ENCODE measurements at places on chromosomes 3 and 15.

- DNase-seq: no peak
These were observed 9.9 kb downstream of the MB21D2 start for GRCh38 chr3:192907784-192908183.

DNA sequence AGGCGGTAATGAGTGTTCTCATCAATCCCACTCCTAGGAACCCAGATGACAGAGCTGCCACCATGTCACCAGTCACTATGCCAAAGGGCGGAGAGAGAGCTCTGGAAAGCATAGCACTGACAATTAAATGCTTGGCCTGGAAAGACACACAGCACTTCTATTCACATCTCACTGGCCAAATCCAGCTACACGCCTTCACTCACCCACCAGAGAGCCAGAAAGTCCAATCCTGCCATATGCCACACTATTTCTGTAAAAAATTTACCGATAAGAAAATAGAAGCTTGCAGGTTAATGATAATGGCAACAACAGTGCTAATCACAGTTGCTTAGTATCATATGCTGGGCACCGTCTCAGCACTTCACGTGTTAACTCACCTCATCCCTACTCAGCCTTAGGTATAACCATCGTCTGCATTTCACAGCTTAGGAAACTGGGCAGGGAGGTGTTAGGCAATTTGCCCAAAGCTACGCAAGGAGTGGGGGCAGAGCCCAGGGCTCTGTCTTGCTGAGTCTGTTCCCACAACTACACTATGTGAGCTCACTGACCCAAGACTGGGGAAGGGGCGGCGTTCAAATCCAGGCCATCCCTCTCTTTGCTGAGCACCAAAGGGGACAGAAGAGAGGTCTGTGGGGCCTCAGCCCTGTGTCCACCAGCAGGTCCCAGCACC, 16.5 kb downstream of the KLHL25 start:
- no peak for DNase-seq

GRCh38 chr3:143120716-143121240, 1.2 kb downstream of the CHST2 start:
- no peak for DNase-seq

- no peak for DNase-seq
These were observed 84.6 kb upstream of the LMOD3 start for GRCh38 chr3:69207031-69207430.

- DNase-seq: no peak
These were observed 135.2 kb upstream of the SLC6A11 start for GRCh38 chr3:10680796-10681195.

- no peak for DNase-seq
These were observed 83.9 kb upstream of the PROK2 start for GRCh38 chr3:71868876-71869275.

DNA sequence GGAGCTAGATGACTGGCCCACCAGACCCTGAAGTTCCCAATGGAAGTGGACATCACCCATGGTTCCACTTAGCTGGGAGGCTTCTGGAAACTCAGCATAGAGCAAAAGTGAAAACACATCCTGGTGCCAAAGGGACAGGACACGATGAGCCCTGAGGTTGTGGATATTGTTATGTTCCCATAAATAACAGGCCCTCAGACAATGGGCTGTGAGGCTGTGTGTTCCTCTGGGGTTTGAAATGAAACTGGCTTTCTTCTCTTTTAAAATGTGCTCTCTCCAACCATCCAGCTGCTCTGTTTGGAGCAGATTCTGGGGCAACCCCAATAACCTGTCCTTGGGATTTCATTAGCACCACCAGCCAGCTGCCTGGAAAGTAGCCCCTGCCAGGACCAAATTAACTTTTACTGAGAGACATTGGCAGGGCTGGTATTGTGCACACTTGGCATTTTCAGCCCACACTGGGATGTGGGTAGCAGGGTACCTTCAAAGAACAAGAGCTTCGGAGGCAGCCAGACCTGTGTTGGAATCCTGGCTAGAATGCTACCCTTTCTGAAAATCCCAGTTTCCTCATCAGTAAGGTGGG, 97.5 kb downstream of the DNAJB8 start:
- no peak for DNase-seq

- DNase-seq: no peak
These were observed 27.5 kb downstream of the CDCP1 start for GRCh38 chr3:45118615-45119071.

DNA sequence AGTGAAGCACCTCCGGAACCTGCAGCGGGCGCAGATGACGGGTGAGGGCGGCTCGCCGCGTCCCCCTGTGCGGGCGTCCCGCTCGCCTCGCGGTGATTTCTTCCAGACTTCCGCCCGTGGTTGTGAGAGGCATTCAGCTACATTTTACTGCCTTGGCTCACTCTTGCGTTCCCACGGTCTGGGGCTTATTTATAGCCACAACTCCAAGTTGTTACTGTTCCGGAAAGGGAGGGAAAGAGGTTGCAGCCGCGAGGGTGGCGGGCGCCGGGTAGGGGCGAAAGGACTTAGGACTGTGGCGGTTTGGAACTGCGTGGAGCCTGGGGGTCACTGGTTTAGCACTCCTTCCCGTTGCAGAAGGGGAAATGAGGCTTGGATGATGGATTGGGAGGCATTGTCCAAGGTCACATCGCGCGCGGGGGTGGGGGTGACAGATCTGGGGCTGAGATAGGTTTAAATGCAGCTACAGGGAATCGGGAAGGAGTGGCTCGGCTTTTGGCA, 1.1 kb downstream of the HES1 start:
- no peak for DNase-seq
